ENCODE measurements at places on chromosomes 3 and 15.

DNA sequence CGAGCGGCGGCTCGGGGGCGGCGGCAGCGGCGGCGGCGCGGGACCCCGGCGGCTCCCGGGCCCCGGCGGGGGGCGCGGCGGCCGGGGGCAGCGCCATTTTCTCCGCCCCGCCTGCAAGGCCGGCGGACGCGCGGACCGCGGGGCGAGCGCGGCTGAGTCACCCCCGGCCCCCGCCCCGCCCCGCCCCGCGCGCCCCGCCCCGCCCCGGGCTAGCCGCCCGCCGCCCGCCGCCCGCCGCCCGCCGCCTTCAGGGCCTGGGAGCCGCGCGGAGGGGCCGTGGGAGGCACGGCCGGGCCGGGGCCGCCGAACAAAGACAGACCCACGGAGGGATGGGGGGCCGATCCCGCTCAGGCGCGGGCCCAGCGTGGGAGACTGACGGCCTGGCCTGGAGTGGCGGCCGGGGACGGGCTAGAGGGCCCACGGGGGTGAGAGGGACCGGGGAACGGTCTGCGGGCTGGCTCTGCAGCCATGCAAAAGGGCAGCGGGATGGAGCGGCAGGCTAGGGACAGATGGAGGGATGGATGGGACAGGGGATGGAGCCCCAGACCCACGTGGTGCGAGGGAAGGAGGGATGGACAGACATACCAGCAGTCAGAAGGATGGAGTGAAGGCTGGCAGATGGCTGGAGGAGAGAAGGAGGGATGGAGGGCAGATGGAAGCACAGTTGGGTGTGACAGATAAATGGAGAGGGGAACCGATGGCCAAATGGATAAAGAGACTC, at the start of gene EIF4E3:
TSS of gene EIF4E3 (minus strand) at position 132 of the 721 bp plus-strand sequence. CDS start at position 97, 35 bp downstream.
- DNase-seq: peak; percentile 48

DNA sequence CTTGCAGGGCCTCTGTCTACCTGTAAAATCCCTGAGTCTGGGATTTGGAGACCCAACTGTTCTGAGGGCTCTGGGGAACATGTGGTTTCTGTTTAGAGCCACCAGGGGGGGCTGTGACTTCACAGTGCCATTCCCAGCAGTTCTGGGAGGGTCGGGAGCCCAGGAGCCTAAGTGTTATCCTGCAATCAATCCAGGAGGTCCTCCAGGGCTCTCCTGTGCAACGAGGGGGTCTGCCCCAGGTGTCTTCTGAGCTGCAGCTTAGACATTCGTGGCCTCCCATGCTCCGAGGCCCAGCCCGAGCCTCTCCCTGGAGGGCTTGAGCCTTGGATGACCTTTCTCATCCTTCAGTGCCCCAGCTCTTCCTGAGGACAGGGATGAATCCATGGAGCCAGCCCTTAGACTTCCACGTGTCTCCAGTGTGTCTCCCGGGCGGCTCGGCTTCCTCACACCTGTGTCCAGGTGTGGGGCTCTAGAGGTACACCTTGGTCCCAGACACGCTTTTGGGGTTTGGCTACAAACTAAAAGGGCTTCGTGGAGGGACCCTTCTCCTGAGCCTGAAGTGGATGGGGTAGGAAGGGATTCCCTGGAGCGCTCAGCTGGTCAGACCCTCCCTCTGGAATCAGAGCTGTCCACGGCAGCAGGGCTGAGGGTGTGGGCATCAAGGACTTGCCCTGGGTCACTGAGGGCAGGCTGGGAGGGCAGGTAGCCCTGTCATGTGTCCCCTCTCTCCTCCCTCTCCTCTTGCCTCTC, 20.3 kb upstream of the ABTB1 start:
- DNase-seq: peak; percentile 48

- DNase-seq: no peak
Observed at GRCh38 chr3:123140550-123140949, 61.2 kb upstream of the SEC22A start.

GRCh38 chr3:32437896-32438295, 46.2 kb downstream of the CMTM7 start:
- no peak for DNase-seq

- no peak for DNase-seq
Observed at GRCh38 chr3:56022619-56023018, 445.6 kb downstream of the ERC2 start.
